Pulmonary artery endothelial cell (primary cell): ENCODE measurements at places on chromosomes 3 and 15. TPM values are rescaled to one million over a fixed set of nuclear protein-coding genes. Genes with fewer than 3 reads are reported as not detected.

The GNAT1 gene
- total RNA-seq: under 0.01 TPM in 1 of 2 replicates, not detected in the other

The CACNA2D2 gene
- total RNA-seq: not detected in 2 replicates

The COL6A6 gene
- total RNA-seq: not detected in 2 replicates

The FBXO40 gene
- total RNA-seq: under 0.01 TPM in 1 of 2 replicates, not detected in the other

The DPPA4 gene
- not detected in 2 replicates for total RNA-seq

The TRPM1 gene
- 0.25 and 0.26 TPM in 2 replicates for total RNA-seq

The STRIT1 gene
- total RNA-seq: not detected in 2 replicates

The WDR72 gene
- not detected in 2 replicates for total RNA-seq

The GLDN gene
- not detected in 2 replicates for total RNA-seq

The CHDH gene
- total RNA-seq: 0.07 and 0.25 TPM in 2 replicates

The ACOX2 gene
- total RNA-seq: 1.3 and 1.8 TPM in 2 replicates

The CHRNA7 gene
- total RNA-seq: 2.8 and 4.0 TPM in 2 replicates

The FOXL2NB gene
- 0.04 TPM in 1 of 2 replicates, not detected in the other for total RNA-seq

The IGDCC3 gene
- not detected in 2 replicates for total RNA-seq

The DPPA2 gene
- total RNA-seq: not detected in 2 replicates

The CHRNA5 gene
- 6.2 and 8.8 TPM in 2 replicates for total RNA-seq

The BOC gene
- 0.20 and 0.35 TPM in 2 replicates for total RNA-seq

The SCAANT1 gene
- total RNA-seq: not detected in 2 replicates

The KLHL40 gene
- not detected in 2 replicates for total RNA-seq
